Sciatic nerve (tissue), 2 donors: ENCODE measurements at places on chromosomes 12 and 14.

DNA sequence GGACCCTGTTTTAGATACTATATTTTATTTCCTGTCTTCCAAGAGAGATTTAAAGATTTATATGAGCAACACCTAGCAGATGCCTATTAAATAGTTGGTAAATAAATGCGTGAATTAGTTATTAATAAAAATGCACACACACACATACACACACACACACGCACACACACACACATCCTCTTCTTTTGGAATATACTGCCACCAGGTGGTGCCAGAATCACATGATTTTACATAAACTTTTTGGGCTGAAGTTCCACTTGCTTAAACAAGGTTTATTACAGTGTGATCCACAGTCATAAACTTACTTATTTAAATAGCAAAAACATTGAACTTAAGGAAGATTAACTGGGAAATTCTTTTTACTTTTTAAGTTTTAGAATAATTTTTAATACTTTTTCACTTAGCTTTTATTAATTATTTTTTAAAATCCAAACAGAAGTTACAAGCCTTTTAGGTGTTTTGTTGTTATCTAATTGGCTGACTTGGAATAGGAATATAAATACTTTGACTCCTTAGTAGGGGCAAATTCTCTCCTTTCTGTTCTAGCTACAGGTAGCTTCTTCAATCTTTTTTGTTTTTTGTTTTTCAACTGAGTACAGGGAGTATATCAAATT lies 17.5 kb downstream of the RAD51B start:
- no peak for DNase-seq

DNA sequence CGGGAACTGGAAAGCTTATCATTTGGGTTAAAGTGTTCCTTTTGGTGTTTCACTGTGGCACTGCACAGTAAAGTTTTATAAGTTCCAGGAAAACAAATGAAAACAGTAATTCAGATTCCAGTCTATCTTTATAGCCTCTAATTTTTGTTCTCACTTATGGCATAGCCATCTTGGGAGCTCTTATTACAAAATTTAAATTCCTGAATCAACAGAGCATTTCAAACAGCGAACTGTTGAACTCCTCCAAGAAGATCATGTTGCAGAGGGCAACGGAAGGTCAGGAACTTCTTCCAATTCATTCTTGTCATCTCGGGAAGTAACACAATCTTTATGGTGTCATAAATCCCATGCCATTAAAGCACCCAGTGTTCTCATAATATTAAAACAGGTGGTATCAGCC lies 229.1 kb downstream of the KCNC2 start:
- DNase-seq: no peak

GRCh38 chr12:47762850-47763465 lies 4.3 kb upstream of the RAPGEF3 start:
- DNase-seq: no peak

GRCh38 chr12:131094831-131095805 lies 141.4 kb downstream of the ADGRD1 start:
- DNase-seq: peak; percentile 60

- no peak for DNase-seq
These were observed 187.6 kb downstream of the DICER1 start for GRCh38 chr14:94969766-94970165.

DNA sequence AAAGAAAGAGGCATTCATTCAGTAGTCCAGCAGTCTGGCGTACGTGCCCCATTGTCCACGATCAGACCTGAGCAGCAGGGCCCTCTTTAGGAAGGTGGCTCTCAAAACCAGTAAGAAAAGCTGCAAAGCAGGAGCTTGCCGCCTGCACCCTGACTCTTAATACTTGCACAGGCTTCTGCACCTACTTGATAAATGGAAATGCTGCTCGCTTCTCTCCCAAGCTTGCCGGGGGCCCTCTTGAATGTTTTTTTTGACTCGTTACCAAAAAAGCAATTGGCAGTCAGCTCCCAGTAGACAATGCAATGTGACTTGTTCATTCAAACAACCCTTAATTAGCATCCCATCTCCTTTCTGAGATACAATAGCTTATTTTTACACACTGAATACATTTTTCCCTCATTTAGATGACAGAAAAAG lies 27.2 kb upstream of the PTPRB start:
- DNase-seq: no peak

GRCh38 chr12:3247629-3248161 lies 170.5 kb downstream of the TSPAN9 start:
- no peak for DNase-seq

DNA sequence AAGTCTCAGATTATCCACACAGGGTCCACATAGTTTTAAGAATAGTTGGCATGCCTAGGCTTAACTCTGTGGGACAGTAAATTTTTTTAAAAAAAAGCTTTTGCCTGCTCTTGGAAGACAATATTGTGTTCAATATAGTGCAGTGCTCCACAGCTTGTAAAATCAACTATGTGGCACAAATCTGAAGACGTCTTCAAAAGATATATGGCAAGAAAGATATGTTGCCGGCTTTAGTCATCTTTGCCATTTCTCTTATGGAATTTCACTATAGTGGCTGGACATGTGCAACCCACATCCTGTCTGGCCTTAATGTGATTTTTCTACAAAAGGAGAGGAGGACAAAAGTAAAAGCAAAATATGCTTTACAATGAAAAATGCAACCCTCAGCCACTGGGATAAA lies 90.5 kb downstream of the MGST1 start:
- DNase-seq: no peak

DNA sequence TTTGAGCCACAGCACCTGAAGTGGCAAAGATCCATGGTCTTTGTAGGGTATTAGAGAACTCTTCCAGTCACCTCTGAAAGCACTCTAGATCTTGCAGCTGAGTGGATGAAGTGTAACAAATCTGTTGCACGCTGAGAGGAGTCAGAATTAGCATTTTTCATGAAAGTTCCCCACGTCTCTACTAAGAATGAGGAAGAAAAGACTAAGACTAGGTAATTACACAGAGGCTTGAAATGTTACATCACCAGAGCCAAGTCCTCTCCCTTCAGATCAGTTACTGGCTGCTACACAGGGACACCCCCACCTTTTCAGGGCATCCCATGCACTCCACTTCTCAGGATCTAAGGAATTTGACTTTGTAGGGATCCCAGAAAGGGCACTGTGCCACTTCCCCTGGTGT lies 98.6 kb upstream of the FKBP4 start:
- no peak for DNase-seq

DNA sequence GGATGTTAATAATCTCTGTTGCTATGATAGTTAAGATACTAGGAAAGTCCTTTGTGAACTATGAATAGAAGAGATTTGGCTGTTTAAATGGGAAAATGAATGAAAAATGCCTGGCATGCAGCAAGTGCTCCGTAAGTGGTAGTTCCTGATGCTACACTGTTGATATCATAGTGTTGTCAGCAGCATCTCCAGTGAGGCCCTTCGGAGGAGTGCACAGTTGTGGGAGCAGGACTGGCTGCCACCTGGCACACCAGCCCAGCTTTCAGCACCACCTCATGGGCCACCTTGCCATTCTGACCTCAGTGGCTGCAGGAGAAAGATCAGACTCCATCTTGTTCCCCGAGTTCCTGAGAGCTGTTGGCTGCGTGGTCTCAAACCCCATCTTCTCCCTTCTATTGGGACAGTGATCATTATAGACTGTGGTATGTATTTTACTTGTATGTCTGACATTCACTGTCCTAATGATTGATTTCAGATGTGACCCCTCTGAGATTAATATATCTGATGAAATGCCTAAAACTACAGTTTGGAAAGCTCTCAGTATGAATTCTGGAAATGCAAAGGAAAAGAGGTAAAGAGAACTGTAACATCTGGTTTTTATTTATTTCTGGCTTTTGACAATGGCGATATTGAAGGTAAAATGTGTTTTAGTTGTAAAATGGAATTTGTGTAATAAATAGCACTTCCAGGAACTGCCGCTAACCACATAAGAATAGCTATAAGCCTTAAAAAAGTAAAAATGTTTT lies 80.9 kb downstream of the SLC4A8 start:
- DNase-seq: no peak

DNA sequence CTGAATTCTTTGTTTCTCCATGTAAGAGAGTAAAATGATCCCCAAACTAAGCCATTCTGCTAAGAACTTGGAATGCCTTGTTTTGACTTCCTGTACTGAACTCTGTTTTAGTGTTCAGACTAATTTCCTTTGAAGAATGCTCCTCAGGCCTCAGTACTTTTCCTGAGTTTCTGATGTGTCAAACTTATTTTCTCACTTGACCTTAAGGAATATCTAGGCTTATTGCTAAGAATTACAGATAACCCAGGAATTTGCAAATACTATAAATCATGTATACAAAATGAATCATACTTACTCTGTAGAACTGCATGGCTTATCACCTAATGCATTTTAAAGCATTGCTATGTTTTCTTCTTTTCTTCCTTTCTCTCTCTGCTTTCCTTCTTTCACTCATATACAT lies 93.1 kb upstream of the PKP2 start:
- DNase-seq: no peak

GRCh38 chr12:52616680-52617402 lies 1.5 kb downstream of the KRT73 start:
- no peak for DNase-seq

DNA sequence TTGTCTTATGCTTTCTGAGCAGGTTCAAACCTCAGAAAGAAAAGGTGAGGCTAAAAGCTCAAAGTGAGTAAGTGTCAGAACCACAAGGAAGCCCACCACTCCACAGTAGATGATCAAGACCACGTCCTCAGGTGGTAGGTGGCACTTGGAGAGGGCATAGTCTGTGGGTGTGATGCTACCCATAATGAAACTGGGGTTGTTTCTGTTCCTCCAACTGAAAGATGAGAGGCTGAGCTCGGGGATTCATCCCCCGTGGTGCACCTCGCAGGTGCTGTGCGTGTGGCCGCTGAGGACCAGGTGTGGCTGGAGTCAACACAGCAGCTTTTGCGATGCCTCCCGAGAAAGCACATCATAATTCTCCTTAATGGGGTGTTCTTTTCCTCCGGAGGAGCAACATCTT lies 285.7 kb downstream of the TTC8 start:
- no peak for DNase-seq

- peak; percentile 65 for DNase-seq
These were observed 101.2 kb upstream of the SLC38A2 start for GRCh38 chr12:46473634-46474329.

- DNase-seq: no peak
These were observed 237.4 kb downstream of the CHST11 start for GRCh38 chr12:104694161-104694560.

- DNase-seq: peak; percentile 59
These were observed 568.3 kb downstream of the TMEM121 start for GRCh38 chr14:106094654-106095189.

DNA sequence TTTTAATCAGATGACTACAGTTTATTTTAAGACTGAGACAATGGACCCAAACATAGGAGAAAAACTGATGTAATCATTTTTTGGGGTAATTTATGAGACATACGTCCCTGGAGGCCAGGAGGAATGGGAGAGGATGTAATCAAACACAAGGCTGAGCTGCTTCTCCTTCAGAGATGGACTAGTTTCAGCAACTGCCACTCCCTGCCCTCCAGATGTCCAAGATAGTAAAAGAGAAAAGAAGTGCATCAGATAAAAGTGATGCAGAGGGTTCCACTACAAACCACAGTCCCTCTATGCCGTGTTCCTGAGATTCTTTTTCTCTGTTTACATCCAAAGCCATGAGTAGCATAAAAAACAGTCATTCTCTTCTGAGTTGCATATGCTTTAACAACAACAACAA lies 101.1 kb downstream of the DACT1 start:
- no peak for DNase-seq

- no peak for DNase-seq
These were observed 52.4 kb downstream of the LMNTD1 start for GRCh38 chr12:25500651-25501050.

DNA sequence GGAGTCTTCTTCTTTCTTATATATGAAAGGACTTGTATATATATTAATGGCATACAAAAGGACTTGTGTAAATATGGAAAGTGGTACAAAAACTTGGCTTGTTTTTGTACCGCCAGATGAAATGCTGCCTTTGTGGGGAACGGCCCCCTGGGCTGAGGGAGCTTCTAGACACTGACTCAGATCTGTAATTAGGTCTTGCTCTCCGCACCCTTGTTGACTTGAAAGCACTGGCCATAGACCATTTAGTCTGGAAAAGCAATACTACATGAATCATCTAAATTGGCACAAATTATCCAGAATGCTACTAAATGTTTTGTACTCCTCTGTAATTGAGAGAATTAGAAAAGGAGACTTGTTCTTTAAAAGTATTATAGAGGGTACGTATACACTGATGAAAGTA lies 399.9 kb upstream of the RGS6 start:
- DNase-seq: no peak

DNA sequence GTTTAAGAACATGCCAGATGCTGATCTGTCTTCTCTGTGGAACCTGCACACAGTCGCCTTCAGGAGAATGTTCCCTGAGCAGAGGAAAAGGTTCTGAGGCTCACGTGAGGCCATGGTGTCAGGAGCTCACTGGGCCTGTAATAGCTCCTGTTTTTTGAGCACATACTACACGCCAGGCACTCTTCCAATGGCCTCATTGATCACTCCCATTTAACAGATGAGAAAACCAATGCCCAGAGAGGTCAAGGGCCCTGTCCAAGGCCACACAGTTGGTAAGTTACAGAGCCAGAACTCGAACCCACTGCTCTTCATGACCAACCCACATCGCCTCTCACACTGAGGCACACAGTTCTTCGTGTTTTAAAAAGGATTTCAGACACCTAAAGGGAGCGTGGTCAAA lies 7.3 kb upstream of the HHIPL1 start:
- DNase-seq: no peak

DNA sequence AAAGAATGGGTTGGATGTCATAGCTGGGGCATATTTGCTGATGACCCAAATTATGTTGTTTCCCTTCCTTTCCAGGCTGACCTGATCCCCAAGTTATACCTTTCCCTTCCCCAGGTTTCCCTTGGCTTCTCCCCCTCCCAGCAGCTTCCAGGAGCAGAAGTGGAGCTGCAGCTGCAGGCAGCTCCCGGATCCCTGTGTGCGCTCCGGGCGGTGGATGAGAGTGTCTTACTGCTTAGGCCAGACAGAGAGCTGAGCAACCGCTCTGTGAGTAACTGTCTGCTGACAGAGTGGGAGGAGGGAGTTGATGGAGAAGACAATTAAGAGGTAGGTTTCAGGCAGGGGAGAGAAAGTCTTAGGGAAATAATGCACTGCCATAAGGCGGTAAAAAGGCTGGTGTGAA lies 25.0 kb downstream of the A2ML1 start:
- DNase-seq: no peak

DNA sequence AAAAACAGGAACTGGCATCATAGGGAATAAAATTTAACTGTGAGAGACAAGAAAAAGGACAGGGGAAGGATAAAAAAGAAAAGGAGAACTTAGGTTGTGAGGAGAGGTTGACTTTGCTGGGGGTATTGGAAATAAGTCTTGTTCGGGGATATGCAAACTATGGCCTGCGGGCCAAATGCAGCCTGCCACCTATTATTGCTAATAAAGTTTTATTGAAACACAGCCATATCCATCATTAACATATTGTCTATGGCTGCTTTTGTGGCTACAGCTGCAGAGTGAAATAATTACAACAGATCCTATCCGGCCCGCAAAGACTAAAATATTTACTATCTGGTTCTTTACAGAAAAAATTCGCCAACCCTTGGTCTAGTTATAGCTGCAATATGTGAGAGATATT lies 18.6 kb downstream of the BBS10 start:
- DNase-seq: no peak

- DNase-seq: peak; percentile 73
These were observed 61.4 kb downstream of the MYF5 start for GRCh38 chr12:80778005-80778541.

- no peak for DNase-seq
These were observed 774 bp upstream of the SLC2A13 start for GRCh38 chr12:40106655-40107054.

- no peak for DNase-seq
These were observed 618 bp downstream of the SEC23A start for GRCh38 chr14:39102265-39102968.

GRCh38 chr14:58245562-58245961 lies 919 bp downstream of the PSMA3 start:
- no peak for DNase-seq
